ENCODE measurements at places on chromosomes 11 and 22.
A peak's percentile ranks its signal among the peaks of the same experiment; 100 is the strongest.

DNA sequence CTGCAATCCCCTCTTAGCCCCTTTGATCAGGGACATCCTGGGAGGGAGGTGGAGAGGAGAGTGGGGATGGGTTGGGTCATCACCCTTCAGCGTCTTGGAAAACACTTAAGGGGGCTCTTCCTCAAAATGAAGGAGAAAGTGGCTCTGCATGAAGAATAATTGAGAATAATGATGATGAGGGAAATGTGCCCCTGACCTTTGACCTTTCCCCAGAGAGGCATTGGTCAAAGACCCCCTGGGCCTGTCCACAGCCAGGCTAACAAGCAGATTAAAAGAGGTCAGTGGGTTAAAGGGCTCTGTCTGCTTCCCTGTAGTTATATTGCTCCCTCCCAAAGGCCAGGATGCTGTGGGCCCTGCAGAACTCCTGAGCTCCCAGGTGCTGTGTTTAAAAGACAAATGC, 68.7 kb downstream of the NAV2 start:
- no peak for DNase-seq

GRCh38 chr11:132056689-132057088, 686.3 kb downstream of the NTM start:
- DNase-seq, result peak; percentile 28

GRCh38 chr11:97332271-97332670, 942.5 kb downstream of the JRKL start:
- no peak for DNase-seq

DNA sequence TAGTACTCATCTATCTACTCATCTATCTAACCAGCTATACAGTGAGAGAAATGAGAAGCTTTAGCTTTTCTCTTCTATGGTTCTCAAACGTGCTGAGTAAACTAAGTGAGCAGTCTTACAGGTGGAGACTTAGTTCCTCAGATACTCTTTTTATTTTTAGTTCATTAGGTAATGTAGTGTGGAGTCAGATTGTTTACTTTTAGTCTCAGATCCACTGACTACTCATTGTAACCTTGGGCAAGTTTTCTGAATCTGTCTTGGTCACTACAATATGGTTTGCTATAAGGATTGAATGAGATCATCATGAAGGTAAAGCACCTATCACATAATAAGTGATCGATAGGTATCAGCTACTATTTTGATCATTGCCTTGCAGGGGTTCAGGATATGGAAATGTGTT, 160.1 kb downstream of the RAB38 start:
- no peak for DNase-seq

DNA sequence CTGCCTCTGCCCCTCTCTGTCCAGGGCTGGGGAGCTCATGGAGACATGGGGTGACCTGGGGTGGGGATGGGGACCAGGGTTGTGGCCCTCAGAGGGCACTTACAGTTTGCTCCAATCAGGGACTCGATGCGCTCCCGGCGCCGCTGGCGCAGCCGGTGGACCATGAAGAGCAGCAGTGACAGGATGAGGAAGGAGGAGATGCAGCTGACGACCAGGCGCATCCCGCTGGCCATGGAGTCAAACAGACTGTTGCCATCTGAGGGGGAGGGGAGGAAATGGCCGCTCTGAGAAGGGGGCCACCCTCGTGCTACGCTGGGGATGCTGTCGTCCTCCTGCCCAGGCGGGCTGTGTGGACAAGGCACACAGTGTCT, 80.5 kb downstream of the DGCR2 start:
- no peak for DNase-seq

GRCh38 chr11:129453293-129453721, 77.7 kb downstream of the BARX2 start:
- no peak for DNase-seq

DNA sequence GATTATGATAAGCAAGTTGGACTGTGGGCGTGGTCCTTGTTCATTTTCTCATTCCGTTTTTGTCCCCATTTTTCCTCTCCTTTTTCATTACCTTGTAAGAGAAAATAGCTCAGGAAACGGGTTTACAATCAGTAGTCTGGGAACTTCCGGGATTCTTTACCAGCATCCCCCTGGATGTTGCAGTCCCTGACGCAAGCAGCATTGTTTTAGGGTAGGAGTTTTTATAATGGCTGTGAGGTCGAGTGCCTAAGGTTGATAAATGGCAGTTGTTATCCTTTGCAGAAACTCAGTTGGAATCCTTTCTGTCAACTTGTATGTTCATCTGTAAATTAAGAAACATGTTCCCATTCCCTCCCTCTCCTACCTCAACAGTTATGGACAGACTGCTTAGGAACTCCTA, 68.3 kb downstream of the ARHGEF12 start:
- no peak for DNase-seq

DNA sequence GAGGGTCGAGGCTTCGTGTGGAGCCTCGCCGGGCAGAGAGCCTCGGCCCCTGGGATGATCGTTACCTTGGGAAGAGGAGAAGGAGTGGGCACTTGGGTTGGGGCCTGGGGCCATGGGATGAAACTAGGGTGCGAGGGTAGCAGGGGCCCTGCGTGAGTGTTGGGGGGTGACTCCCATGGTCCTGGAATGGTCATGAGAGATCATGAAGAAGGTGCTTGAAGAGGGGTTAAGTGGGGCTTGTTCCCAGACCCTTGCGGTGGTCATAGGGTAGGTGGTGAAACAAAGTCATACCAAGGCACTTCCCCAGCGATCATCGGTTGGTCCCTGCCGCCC, 284 bp downstream of the CCS start:
- no peak for DNase-seq

DNA sequence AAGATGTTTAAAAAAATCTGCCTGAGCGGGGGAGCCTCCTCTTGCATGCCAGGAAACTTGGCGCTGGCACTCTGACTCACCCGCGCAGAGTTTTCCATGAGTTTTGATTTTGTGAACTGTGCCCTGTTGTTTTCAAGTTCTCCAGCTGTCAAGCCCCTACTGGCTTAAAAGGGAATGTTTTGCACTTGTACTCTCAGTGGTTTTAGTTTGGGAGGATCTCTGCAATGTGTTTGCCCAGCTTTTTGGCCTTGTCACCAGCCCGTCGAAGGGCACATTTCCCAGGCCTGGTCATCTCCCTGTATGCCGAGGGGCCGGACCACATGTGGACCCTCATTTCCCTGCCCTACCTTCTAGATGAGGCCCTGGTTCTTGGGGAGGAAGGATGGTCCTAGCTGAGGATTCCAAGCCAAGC, 12.2 kb downstream of the MRGPRF start:
- peak; percentile 33 for DNase-seq

DNA sequence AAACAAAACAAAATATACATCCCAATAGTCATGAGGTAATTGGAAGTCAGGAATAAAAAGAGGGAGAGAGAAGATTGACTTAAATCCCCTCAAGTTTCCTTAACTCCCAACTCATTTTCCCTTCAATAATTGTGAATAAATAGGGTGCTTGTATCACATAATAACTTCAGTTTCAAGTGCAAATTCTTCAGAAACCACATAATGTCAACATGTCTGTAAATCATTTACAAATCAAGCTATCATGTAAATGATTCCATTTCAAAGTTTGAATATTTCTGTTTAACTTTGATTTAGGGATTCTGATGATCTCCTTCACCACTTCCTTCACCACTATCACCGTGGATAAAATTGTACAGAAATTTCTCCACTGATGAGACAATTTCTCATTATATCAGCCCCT, 23.2 kb downstream of the CASP5 start:
- DNase-seq, result no peak

DNA sequence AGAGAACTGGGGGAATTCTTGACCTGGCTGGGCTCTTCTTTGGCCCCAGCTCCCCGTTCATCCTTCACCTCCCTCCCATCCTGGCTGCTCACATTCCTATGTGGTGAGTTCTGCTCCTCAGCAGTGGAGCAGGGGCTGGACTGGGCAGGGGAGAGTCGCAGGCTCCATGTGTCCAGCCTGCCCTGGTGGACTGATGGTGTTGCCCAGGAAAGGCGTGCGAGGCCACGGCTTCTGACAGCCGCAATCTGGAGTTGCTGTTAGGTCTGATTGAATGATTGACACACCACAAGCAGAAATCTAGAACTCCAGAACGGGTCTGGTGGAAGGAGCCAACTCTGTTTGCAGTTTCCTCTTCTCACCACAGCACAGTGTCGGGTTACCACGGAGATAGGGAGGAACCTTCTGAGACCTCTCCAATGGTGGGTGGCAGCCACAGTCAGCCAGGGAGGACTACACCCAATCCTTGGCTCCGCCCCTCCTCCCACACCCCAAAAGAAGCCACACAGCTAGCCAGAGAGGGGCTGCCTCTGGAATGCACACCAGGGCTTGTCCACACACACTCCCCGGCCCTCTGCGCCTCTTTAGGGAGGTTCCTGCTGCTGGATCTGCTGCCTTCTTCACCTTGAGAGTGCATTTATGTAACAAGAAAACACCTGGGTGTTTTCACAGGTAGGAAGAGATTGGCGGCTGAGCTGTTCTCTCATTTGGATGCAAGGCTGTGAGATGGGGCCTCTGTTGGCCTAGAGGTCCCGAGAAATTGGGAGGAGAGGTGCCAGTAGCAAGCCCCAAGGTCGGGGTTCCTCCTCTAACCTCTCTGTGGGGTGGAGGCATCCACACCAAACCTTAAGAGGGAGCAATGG, 56.4 kb upstream of the CD44 start:
- no peak for DNase-seq

- DNase-seq, result no peak
Observed at GRCh38 chr11:15806217-15806616, 550.1 kb downstream of the SOX6 start.

- no peak for DNase-seq
Observed at GRCh38 chr11:57336111-57336666, 497 bp upstream of the SSRP1 start.

DNA sequence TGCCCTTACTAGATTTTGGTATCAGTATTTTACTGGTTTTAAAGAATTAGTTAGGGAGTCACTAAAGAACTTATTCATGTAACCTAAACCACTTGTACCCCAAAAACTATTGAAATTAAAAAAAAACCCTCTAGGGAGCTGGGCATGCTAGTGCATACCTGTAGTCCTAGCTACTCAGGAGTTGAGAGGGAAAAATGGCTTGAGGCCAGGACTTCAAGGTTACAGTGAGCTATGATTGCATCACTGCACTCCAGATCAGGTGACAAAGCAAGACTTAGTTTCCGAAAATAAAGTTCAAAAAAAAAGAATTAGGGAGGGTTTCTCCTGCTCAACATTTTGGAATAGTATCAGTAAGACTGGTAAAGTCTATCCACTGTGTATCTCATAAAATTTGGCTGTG, 364.4 kb upstream of the LUZP2 start:
- no peak for DNase-seq

DNA sequence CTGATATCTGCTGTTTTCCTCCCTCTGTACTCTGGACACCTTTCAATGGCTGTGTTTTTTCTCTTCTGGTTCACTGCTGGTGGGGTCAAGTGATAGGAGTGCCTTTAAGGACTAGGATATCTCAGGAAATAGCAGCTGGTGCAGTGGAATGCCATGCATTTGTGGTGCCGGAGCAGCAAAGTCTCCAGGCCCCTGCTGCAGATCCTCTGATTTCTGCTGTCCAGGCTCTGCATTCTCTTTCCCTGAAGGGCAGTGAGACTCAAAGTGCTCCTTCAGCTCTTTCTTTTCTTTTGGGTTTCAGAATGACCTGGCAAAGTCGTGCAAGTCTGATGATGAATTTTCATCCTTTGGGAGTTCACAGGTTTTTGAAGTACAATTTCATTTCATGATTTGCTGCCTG, 774.3 kb downstream of the FAM181B start:
- no peak for DNase-seq

DNA sequence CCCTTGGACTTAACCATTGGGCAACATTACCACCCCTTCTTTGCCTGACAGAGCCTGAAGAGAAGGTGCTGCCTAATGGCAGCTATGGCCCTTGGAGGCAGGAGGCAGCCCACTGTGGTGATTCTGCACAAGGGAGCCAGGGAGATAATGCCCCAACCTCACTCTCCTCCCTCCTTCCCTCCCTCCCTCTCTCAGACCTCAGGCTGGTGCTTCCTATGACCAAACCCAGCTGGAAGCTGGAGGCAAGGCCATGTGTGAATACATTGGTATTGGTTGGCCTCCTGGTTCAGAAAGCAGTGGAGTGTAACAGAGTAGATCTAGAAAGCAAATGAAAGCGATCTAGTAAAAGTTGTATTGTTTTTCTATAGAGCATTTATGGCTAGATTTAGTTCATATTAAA, 233.1 kb downstream of the CSNK2A3 start:
- DNase-seq, result no peak

DNA sequence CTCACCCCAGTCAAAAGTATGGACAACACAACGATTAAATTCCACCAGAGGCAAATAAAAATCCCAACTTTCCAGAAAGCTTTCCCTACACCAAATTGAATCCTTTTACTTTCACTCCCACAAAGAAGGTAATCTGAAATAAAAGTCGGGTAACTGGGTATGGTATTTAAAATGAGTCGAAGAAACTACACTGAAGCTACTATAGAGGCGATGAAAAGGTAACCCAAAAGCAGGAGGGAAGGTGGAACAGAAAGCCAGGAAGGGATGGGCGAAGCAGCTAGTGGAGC, 1.1 kb downstream of the PICALM start:
- no peak for DNase-seq

GRCh38 chr11:77471558-77472193, 2.2 kb downstream of the PAK1 start:
- DNase-seq, result no peak

GRCh38 chr11:77199137-77199745, 71.2 kb downstream of the MYO7A start:
- no peak for DNase-seq

GRCh38 chr11:61056981-61057380, 45.3 kb upstream of the CD5 start:
- DNase-seq, result no peak

- no peak for DNase-seq
Observed at GRCh38 chr11:126282736-126283591, at the start of gene TIRAP. TSS of gene TIRAP (plus strand) at chr11:126283093. CDS start at chr11:126290895, 7,802 bp downstream.

DNA sequence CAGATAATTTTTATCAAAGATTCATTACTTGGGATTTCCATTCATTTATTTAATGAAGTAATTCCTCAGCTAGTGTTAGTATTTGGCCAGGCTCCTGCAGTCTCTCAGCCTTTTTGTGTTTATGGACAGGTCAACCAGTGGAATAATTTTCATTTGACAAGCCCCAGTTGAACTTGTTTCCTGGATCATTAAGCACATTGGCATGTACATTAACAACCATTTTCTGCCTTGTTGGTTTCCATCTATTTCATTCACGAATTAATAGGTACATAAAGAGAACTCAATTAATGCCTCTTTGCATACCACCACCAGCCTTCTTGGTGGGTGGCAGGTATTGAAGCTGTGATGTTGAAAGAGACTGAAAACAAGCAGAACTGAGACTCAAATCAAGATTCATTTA, 745.2 kb downstream of the KCNA4 start:
- DNase-seq, result no peak

- DNase-seq, result no peak
Observed at GRCh38 chr11:77205467-77206263, 77.6 kb downstream of the MYO7A start.

- no peak for DNase-seq
Observed at GRCh38 chr11:109374032-109374431, 48.0 kb upstream of the C11orf87 start.

DNA sequence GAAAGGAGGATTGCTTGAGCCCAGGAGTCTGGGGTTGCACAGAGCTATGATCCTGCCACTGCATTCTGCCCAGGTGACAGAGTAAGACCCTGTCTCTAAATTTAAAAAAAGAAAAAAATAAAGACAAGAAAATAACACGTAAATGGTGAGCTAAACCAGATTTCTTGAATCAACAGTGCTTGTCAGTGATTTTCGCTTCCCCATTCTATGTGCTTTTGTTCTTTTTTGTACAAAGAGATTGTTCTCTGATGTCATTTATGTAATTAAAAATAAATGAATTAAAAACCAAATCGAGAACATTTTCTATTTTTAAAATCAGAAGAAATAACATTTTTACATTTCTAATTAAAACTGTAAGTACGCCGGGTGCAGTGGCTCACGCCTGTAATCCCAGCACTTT, 19.8 kb upstream of the SLC29A2 start:
- DNase-seq, result no peak

- DNase-seq, result no peak
Observed at GRCh38 chr11:44424841-44425240, 114.9 kb upstream of the ALX4 start.
